ENCODE measurements at places on chromosomes 5 and 9.

- DNase-seq: no peak
Measured at GRCh38 chr5:141465351-141465750, 10.4 kb upstream of the PCDHGC3 start.

DNA sequence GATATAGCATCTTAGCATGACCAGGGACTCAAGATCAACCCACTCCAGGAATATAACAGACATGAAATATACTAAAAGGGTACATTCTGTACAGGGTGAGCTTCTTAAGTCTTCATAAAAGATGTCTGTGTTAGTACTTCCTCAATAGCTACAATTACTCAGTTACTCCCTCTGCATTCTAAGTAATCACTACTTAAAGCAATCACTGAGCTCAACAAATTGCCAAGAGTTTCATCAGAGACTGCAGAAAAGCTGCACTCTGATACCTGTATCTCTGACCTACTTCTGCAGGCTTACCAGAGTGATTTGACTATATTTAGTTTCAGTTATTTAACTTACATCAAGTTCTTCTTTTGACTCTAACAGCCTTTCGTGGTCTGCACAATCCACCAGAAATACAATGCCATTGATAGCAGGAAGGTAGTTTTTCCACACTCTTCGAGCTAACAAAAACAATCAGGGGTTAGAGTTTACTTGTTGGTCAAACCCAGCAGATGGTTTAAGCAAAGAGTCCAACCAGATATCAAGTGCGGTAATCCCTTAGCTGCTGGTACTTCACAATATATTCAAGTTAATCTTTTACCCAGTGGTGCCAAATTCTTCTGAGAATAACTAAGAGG, 23.3 kb downstream of the SAR1B start:
- DNase-seq: no peak

DNA sequence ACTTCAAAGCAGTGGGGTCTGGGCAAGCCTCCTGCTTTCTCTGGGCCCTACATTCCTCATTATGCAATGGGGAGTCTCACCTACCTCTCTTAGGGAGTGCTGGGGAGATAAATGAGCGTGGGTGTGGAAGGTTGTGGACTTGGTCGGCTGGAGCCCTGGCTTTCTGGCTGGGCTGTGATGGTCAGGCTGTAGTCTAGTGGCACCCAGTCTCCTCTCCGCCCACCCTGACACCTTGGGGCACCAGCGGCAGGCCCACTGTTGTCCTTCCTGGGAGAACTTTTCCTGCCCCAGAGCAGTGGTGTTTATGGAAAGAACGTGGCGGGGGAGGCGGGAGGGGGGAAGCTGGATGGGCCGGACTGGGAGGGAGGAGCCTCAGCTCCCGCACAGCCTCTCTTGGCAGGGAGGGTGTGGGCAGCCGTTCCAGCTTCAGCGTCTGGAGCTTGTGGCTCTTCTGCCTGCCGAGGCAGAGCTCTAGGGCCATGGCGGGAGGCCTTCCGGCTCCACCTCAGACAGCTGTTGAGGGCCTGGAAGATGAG, 4.1 kb downstream of the PTGS1 start:
- DNase-seq: no peak

GRCh38 chr9:96164268-96164683, 137.7 kb downstream of the HSD17B3 start:
- DNase-seq: no peak

GRCh38 chr9:15377625-15378540, 44.8 kb upstream of the SNAPC3 start:
- no peak for DNase-seq

DNA sequence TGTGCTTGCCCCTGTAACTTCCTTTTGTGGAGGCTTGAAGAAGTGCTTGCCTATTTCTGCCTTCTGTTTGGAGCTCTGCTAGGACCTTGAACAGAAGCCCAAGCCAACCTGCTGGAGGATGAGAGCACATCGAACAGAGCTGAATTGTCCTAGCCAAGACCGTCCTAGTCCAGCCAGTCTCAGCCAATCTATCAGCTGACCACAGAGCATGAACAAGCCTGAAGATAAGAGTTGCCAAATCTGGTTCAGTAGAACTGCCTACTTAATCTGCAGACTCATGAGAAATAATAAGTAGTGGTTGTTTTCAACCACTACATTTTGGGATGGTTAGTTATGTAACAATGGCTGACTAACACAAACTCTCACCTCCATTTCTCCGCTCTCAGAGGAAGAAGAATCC, 4.4 kb upstream of the SNX2 start:
- no peak for DNase-seq

- DNase-seq: no peak
Measured at GRCh38 chr9:127999461-127999860, 18.7 kb upstream of the EEIG1 start.

DNA sequence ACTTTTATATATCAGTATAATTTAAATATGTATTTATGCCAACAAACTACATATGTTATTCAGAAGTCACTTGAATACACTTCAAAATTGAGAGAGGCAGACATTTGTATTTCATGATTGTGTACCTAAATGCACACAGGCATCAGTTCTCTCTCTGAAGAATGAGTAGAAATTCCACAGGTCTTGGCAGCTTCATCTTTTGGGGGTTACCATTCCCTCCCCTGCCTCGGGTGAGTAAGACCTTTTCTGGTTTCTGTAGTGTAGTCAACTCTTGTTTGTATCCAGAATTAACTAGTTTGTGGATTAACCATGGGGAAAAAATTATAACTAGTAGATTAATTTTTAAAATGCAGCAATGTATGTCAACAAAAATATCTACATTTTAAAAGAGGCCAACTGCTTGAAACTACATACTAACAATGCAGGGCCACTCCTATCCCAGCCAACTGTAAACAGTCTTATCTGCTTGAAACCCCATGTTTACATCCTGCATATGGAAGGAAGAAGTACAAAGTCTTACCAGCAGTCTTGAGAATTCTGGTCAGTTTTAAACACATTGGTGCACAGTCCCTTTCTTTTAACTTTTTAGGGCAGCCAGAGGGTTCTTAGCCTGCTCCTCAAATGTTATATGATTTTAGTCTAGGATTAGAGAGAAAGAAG, 339.6 kb upstream of the KIF2A start:
- no peak for DNase-seq

DNA sequence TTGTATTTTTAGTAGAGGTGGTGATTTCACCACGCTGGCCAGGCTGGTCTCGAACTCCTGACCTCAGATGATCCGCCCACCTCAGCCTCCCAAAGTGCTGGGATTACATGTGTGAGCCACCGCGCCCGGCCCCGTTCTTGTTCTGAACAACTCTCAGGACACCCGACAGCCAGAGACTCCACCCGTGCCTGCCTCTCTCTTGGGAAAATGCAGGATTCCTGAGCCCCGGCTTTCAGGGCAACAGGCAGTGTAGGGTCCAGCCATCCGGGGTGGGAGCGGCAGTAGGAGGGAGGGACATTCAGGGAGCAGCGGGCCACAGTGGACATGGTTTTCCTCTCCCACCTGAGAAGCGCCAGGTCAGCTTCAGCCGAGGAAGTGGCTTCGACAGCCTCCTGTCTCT, 34.4 kb downstream of the NCS1 start:
- no peak for DNase-seq

DNA sequence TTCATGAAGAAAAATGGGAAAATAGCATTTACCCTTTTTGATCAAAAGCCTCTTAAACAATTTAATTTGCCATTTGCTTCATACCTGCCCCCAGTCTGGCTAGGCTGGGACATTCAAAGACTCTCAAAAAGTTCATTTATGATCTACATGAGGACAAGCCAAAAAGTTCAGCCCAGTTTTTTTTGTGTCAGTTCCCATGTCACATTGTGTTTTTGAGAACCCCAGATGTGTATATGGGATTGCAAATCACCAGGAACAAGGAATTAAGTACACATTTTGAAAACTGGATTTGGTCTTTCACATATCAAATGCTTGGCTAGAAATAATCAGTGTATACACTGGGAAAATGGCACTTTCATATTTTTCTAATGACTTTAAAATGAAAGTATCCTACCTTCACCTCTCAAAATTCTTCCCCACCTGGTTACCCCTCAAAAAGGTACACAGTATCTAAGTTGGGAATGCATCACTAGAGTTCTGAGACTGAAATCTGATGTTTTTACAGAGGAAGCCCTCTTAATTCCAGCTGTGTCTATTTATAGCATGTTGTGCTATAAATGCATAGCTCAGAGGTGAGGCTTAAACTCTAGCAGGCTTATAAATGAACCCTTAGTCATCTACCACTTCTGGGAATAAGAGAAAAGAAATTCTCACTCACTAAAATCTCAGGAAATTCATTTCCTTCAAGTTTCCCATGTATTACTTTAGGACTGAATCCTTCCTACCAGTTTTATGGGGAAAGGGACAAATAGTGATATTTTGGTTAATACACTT, 9.3 kb downstream of the STOM start:
- no peak for DNase-seq

- DNase-seq: peak; percentile 8
Measured at GRCh38 chr9:116000748-116001329, 152.8 kb upstream of the PAPPA start.

DNA sequence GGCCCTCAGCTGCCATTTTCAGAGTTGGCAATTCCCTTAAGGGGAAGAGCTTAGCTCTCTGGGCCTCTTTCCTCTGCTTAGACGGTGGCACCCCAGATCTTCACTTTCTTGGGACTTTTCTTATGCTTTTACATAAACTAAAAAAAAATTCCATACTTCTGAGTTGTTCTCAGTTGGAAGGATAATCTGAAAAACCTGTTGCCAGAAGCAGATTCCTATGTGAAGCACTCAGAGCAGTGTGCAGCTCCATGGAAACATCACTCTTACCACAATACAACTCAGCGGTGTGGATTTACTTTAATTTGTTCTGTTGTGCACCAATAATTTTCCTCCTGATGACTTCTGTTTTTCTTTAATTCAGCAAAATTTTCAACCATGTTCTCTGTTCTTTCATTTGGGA, 44.1 kb upstream of the MROH2B start:
- no peak for DNase-seq

- no peak for DNase-seq
Measured at GRCh38 chr9:135886147-135886981, 21.0 kb downstream of the CAMSAP1 start.

- no peak for DNase-seq
Measured at GRCh38 chr5:85545129-85545528, 1072.6 kb upstream of the COX7C start.

- DNase-seq: no peak
Measured at GRCh38 chr5:119037496-119038215, 33.2 kb upstream of the DMXL1 start.

GRCh38 chr9:5863092-5863746, 27.5 kb upstream of the MLANA start:
- DNase-seq: no peak

DNA sequence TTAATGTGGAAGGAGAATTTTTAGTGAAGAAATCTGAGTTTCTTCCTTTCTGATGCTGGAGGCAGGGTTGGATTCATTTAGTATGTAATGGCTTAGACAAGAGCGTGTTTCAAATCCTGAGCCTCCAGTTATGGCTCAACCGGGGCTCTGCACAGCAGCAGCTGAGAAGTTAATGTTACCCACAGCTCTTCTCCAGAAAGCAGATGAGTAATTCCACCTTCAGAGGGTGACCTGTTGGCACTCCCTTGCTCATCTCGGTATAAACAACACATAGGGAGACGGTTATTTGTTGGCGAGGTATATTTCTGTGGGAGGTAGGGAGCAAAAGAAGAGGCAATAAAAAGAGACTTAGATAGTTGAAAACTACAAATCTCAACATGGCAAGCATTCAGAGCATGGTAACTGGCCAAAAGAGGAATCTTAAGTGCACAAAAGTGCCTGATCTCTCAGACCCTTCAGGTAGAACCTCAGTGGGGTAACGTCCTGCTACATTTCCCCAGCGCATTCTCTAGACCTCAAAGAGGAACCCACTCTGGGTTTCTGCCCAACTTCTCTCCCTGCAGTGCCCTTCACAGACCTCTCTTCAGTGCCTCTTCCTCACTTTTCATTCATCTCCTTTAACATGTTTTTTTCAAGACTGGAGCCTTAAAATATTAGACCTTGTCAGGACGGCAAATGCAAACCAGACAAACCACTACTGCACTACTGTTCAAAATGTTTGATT, 417.5 kb upstream of the ADAMTSL1 start:
- DNase-seq: no peak

GRCh38 chr5:170143710-170144109, 38.0 kb downstream of the FOXI1 start:
- DNase-seq: no peak

DNA sequence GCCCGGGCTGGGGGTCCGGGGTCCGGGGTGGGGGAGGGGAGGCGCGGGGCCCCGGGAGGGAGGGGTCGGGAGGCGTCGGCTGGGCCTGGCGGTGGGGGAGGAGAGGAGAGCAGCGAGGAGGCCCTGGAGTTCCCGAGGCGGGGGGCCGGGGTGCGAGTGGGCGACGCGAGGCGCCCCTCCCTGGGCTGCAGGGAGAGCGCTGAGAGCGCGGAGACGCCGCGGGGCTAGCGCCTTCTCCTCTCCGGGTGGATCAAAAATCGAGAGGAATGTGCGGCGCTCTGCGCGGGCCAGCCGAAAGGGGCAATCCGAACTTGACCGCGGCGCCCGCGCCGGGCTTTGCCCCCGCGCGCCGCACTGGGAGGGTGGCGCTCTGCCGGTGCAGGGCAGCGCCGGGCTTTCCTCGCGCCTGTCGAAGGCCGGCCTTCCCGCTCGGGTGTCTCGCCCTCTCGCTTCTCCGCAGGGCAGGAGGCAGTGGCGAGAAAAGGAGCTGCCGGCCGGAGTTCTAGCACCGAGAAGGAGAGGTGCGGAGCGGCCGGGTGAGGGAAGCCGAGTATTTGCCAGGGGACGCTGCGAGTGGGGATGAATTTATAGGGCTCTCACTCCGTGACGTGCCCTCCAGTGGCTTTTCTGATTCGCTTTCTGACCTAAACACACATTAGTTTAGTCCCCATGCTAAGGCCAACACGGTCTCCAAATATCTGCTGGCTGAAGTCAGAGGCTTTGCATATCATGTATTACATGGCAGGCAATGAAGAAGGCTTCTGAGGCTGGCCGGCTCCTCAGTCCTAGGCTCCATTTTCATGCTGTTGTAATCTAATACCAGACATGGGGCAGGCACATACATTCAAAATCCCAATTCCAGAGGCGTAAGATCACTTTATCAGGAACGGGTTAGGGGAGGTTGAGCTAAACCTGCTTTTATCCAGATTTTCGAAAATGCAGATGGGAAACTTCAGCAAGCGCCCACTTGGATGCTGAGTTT, 503 bp upstream of the GDNF start:
- DNase-seq: peak; percentile 73

DNA sequence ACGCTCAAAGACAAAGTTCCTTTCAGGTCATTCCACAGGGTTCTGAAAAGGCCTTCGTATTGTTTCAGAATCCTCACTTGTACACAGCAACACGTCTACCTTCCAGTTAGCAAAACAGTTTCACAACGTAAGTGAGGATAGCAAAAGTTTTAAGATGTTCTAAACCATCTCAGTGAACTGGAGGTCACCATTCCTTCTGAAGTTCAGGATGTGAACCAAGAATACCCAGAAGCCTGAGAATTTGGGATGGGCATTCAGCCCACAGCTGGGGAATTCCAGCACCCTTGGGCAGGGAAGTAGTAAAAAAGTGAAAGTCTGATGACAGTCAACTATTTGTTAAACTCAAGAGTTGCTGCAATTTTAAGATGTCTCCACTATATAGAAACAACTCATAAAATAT, 224.5 kb downstream of the BNC2 start:
- DNase-seq: no peak
